Globus pallidus (tissue), 1 donor: ENCODE measurements at places on chromosomes 7 and 10.

DNA sequence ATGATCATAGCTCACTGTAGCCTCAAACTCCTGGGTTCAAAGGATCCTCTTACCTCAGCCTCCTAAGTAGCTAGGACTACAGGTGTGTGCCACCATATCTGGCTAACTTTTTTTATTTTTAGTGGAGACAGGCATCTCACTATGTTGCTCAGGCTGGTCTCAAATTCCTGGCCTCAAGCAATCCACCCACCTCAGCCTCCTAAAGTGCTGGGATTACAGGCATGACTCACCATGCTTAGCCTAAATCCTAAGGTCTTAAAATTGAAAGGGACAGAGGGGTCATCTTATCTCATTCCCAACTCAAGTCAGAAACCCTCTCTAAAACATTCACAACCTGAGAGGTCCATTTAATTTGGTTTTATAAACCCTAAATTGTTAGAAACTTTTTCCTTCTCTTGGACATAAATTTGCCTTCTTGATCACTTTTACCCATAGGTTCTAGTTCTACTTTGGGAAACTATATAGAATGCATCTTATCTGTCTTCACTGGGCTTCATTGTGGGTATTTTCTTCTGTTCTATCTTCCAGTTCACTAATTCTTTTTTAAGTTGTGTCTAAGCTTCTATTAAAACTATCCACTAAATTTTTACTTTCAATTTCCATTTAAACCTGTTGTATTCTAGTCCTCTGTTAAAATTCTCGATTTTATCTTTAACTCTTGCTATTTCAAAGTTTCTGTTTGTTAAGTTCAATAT lies 183.4 kb upstream of the KAT6B start:
- DNase-seq: no peak

DNA sequence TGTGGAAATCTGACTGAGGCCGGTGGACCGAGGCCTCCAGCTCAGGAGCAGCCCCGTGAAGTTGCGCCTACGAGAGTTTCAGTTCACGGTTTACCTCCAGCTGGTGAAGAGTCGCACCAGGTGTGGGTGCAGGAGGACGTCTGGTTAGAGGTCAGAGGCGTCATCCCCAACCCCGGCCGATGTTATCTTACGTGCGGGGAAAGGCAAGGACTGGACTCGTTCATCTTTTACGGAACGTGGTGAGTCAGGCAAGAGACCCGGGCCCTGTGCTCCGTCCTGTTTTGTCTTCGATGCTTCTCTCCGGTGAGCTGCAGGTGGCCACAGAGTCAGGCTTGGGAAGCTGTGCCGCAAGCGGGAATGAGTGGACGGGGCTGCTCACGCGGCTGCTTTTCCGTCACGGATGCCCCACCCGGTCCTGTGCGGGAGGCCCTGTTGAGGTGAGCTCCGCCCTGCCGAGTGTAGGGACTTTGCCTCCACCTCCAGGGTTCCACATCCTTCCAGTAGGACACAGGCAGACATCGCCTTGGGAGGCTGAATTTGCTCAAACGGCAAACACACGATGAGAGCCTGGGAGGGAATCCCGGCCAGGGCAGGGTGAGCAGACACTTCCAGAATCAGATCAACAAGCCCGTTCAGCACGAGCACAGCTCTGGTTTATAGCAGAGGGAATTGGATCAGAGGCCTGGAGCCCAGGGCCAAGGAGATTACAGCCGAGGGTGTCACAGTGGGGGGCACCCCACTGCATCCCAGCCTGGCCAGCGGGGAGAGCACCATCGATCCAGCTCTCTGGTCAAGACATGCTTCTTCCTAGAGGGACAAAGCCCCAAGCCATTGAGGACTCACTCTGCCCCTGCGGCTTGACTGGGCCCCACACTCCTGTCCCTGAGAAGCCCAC lies 50.1 kb upstream of the INPP5A start:
- no peak for DNase-seq

GRCh38 chr10:114206902-114207301 lies 27.7 kb downstream of the TDRD1 start:
- no peak for DNase-seq

- no peak for DNase-seq
Observed at GRCh38 chr10:4278186-4278585, 493.2 kb upstream of the KLF6 start.

- no peak for DNase-seq
Observed at GRCh38 chr7:84058311-84059076, 136.1 kb downstream of the SEMA3A start.

DNA sequence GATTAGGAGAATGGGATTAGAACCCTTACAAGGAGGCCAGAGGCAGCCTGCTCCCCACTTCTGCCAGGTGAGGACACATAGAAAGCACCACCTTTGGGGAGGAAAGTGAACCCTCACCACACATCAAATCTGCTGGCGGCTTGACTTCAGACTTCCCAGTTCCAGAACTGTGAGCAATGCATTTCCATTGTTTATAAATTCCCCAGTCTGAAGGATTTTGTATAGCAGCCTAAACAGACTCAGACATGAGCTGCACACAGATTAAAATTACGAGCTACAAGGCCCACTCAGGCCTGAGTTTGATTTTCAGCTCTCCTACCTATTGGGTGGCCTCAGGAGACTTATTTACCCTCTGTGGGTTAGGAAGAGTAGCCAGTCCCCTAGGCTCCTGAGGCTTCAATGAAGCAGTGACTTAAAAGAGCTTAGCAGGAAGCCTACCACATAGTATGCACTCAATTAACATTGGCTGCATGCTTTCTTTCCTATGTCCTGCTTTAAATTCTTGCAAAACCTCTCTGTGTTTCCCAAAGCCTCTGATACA lies 350.7 kb upstream of the ZMIZ1 start:
- no peak for DNase-seq
